ENCODE measurements at places on chromosomes 2 and 18.

- DNase-seq = no peak
- no peaks in the 10 kb centered on the region for H3K4me1 ChIP-seq
- H3K27ac ChIP-seq = no peak overlapping the region
- no peaks in the 10 kb centered on the region for H3K27me3 ChIP-seq
These were observed 72.2 kb upstream of the OTOS start for GRCh38 chr2:240212425-240213225.

DNA sequence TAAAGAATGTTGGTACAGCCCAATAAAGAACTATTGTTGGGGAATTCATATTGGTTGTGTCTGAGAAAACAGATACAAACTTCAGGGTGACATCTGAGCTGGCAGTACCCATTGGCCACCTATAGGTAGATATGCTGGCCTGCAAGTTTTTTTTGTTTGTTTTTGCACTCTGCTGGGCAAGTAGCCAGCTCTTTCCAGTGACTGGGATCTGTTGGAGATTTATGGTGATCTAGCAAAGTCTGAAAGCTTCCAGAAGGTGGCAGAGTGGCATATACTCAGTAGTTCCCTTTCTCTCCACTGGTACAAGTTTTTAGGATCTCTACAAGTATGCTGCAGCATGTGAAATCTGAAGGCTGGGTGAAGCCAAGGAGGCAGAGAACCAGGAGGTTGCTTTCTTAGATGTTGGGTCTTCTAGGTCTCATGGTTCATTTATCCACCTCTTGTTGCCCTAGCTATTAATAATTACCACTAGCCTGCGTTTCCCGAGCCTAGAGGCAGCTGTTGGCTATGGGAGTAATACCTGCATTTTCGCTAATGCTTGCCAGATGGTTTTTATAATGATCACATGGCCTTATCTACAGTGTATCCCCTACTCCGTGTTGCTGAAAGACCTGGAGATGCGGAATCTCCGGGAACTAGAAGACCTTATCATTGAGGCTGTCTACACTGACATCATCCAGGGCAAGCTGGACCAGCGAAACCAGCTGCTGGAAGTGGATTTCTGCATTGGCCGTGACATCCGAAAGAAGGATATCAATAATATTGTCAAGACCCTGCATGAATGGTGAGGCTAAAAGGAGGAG, 9.5 kb downstream of the COPS7B start:
- H3K27ac ChIP-seq = no peak overlapping the region
- no peaks in the 10 kb centered on the region for H3K4me1 ChIP-seq
- H3K36me3 ChIP-seq = peaks cover 7% of the 10 kb centered on the region
- no peak overlapping the region for H3K4me3 ChIP-seq
- H3K27me3 ChIP-seq = no peaks in the 10 kb centered on the region

GRCh38 chr2:207816546-207816945, 46.8 kb upstream of the FZD5 start:
- DNase-seq = no peak
- H3K27me3 ChIP-seq = no peaks in the 10 kb centered on the region
- no peak overlapping the region for H3K4me3 ChIP-seq
- no peak overlapping the region for H3K27ac ChIP-seq
- H3K36me3 ChIP-seq = no peaks in the 10 kb centered on the region

GRCh38 chr2:72028996-72029395, 118.7 kb downstream of the CYP26B1 start:
- H3K36me3 ChIP-seq = no peaks in the 10 kb centered on the region
- no peak overlapping the region for H3K4me3 ChIP-seq
- DNase-seq = no peak
- H3K27me3 ChIP-seq = no peaks in the 10 kb centered on the region

GRCh38 chr2:26846334-26847306, 1.3 kb upstream of the DPYSL5 start:
- no peak overlapping the region for H3K4me3 ChIP-seq
- H3K27me3 ChIP-seq = peaks cover 43% of the 10 kb centered on the region
- peak; percentile 86 for DNase-seq
- H3K27ac ChIP-seq = no peak overlapping the region

DNA sequence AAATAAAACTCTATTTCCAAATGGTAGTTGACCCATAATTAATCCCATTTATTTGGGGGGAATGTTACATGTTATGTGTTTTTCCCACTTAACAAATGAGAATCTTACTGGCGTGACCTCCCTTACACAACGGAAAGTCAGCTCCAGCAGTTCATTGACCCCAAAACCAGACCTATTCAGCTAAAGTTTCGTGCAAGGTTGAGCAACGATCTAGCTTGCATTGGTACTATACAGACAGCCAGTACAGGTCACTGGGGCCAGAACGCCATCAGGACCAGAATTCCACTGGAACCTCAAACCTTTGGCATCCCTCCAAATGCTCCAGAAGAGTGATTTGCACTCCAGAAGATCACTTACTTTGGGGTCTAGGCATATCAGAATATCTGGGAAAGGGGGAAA, 6.8 kb upstream of the CTAGE1 start:
- no peaks in the 10 kb centered on the region for H3K36me3 ChIP-seq
- DNase-seq = no peak
- H3K27ac ChIP-seq = no peak overlapping the region
- H3K27me3 ChIP-seq = no peaks in the 10 kb centered on the region
- no peak overlapping the region for H3K4me3 ChIP-seq
